ENCODE measurements at places on chromosomes 7 and 10. TPM values are rescaled to one million over a fixed set of nuclear protein-coding genes. Genes with fewer than 3 reads are reported as not detected.

METTL27 gene
- total RNA-seq: 1.5 TPM

TAS2R60 gene
- not detected for total RNA-seq

CALML3 gene
- total RNA-seq: not detected

EPHA1 gene
- total RNA-seq: 27.5 TPM

ETV1 gene
- total RNA-seq: 3.8 TPM

NSUN5 gene
- 63.4 TPM for total RNA-seq

FAM25G gene
- 3.2 TPM for total RNA-seq

OR13A1 gene
- total RNA-seq: not detected

DNA sequence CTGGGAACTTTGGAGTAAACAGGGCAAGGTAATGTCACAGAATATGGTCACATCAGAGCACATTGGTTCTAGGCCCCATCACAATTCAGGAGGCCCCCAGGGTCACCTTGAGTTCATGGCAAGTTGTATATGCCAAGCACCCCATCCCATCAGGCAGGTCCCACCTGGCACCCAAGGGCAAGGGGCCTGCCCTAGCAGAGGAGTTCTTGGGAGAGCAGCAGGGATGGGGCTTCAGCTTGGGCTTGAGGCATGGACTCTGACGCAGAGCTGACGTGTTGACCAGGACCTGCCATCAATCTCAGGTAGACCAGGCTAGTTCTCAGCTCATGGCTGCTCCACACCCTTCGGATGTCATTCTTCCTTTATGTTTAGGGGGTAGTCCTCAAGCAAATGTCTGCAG, 20.9 kb downstream of the PLAC9 start:
- DNase-seq: no peak

- no peak for DNase-seq
These were observed 51.4 kb upstream of the APBB1IP start for GRCh38 chr10:26386781-26387180.

DNA sequence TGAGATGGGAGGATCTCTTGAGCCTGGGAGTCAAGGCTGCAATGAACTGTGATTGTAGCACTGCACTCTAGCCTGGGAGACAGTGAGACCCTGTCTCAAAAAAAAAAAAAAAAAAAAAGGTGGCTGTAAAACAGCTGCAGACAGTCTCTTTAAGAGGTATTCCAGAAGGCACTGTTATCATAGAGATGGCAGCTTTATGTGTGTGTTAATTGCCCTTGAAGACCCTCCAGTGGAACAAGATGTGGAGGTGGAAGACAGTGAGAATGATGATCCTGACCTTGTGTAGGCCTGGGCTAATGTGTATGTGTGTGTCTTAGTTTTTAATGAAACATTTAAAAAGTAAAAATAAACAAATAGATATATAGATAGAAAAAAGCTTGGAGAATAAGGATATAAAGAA, 66.0 kb downstream of the ZNF487 start:
- DNase-seq: no peak

DNA sequence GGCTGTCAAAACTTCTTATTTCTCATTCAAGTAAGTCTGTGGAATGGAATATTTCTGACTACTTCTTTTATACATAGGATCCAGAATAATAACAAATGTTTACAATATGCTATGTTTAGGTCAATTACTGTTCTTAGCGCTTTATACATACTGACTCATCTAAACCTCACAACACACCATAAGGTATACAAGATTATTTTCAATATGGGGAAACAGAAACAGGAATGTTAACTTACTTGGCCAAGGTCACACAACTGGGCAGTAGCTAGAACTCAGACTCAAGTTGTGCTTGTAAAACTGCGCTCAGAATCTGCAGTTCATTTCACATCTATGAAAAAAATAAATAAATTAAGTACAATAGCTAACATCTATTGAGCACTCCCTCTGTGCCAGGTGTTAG, 168.0 kb downstream of the GNAI1 start:
- no peak for DNase-seq

DNA sequence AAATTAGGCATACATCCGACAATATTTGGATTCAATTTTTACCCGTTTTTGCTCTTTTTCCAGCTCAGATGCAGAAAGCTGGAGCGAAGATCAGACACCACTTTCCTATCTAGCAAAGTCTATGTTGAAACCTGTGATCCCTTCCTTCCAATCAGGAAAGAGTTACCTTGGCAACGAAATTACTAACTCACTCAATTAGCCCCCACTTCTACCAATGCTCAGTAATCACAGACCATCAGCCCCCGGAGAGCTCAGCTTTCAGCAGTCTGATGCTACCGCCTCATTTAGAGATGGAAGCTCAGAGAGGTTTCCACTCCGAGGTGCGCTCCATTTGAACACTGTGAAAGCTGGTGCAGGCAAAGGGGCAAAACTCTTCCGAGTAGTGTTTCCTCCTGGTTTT, 6.7 kb downstream of the FRAT1 start:
- DNase-seq: no peak

DNA sequence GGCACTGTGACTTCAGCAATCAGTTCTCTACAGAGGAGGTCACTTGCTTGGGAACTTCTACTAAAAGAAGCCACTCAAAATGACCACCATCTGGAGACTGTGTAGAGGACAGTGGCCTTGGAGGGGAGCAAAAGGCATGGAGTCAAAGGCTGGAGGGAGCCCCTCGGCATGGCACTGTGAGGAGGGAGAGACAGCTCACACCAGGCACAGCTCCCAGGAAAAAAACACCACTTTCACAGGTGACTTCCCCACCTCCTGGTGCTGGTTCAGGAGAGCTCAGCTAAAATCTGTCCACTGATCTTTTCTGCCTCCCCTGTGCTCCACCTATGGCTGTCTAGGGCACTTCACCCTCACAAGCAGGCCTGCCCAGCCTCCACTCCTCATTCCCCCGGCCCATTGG, 649.4 kb upstream of the MGMT start:
- no peak for DNase-seq

DNA sequence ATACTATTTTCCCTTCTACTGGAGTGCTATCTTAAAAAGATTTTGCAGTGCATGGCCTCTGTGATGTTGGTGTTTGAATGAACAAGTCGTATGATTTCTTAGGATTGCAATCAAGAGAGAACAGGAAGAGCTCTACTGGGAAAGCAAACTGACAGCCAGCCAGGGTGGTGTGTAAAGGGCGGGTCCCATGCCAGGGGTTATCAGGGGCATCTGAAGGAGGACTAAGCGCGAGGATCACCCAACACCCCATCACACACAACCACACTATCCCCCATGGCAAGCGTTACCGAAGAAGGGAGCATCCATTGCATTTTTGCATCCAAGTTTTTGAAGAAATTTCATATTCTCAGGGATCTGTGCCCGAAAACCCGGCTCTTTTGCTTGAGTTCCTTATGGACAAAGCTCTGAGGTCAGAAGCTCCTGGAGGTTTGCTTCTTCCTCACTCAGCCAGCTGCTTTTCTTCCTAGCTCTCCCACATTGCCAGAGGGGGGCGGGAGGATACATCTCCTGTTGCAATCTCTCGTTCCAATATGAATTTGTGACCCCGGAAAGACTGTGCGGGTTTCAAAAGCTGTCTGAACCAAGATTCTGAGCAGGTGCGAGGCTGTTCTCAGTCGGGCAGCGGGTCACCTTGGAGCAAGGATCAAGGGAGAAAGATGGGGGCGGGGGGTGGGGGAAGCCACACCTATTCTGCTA, 5.2 kb downstream of the NEUROD6 start:
- DNase-seq: no peak

DNA sequence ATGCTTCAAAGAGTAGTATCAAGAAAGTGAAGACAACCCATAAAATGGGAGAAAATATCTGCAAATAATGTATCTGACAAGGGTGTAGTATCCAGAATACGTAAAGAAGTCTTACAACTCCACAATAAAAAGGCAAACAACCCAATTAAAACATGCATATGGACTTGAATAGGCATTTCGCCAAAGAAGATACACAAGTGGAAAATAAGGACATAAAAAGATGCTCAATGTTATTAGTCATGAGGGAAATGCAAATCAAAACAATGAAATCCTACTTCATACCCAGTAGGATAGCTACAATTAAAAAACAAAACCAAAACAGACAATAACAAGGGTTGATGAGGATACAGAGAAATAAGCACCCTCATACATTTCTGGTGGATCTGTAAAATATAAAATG, 79.2 kb downstream of the NUDCD3 start:
- no peak for DNase-seq

DNA sequence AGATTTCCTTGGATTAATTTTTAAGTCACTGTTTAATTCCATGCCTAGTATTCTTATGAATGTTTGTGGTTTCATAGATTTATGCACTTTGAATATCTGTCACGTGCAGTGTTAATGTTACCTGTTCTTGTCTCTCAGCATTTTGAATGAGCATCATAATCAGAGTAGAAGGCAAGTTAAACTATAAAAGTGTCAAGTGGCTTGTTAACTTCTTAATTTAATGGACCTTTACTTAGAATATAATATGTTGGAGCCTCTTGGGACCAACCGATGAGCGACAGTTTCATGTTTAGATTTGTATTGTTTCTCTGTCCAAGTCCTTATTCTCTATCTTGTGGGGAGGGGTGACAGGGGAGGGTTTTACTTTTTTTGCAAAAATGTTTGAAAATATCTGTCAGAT, 50.6 kb upstream of the MTURN start:
- DNase-seq: no peak

- DNase-seq: no peak
These were observed 154.5 kb downstream of the SVIL start for GRCh38 chr10:29479981-29480954.

- no peak for DNase-seq
These were observed 314.0 kb upstream of the SEMA3A start for GRCh38 chr7:84508606-84509005.

Measured in kidney epithelial cell (primary cell).